ENCODE measurements at places on chromosomes 13 and 19.

DNA sequence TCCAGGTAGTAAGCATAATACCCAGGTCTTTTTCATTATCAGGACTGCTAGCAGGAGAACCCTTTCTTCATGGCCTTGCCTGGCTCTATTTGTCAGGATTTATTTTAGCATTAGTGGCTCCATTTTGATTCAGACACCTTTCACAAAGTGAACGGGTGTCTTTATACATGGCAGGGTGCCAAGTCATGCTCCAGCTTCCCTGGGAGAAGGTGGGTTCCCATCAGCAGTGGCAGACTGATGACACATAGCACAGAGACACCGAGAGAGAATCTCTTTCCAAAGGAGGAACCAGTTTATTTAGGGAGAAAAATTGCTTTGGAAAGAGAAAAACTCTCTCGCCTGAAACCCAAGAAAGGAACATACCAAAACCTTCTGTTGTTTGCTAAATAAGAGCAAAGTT lies 135.3 kb upstream of the TMTC4 start:
- DNase-seq = no peak

DNA sequence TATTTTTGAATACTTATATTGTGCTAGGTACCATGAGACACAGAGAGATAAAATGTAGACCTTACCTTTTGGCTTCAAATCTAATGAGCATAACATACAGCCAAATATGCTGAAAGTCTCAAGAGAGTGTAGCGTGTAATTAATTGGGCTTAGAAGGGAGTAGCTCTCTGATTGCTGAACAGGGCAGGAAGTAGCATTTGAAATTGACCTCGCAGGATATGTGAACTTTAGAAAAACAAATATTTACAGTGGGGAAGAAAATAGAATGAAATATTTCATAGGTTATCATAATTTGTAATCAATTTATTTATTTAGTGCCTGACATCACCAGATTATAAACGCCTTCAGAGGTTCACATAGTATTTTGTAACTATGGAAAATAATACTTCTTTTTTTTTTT lies 327.1 kb downstream of the RFC3 start:
- no peak for DNase-seq

DNA sequence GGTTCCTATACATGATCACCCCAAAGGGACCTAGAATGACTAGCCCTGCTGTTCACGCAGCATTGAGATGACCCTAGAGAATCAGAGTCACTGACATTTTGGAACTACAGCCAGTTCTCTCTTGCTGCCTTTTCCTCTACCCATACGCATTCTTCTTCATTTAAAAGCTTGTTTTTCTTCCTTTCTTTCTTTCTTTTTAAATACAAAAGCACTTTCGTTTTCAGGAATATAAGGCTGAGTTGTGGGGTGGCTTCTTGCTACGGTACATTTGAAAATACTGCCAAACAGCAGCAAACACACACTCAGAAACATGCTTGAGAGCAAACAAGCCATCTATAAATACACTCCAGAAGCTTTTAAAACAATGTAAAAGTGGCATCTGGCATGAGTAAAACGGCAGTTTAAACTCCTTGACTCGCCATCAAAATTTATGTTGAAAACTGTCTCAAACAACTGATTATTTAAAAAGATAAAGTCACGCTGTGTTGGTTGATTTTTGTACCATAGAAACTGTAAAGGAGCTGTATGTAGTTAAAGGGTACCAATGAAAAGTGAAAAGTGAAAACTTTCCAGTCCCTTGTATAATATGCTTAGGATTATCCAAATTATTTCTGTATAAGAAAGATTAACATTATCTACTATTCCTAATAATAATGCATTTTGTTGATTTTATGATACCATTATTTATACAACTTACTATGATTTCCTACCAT lies 95.6 kb downstream of the PCDH9 start:
- DNase-seq = no peak

DNA sequence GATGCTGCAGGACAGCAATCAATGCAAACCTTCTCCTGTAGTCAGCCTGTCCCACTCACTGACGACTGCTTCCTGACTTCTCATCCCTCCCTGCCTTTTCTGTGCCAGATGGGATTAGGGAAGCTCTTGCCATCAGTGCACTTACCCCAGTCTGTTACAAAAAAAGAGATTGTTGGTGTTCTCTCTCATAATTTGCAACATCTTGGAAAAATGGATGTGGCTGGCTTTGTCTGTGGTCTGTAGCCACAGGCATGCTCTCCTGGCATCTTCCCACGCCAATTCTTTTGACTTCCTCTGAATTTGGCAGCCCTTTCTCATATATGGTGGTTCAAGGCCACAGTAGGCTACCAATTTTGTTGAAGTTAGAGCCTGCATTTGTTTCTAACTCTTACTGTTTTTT lies 11.6 kb upstream of the HTR2A start:
- DNase-seq = no peak

GRCh38 chr13:79070343-79070974 lies 335.6 kb downstream of the RBM26 start:
- DNase-seq = no peak

DNA sequence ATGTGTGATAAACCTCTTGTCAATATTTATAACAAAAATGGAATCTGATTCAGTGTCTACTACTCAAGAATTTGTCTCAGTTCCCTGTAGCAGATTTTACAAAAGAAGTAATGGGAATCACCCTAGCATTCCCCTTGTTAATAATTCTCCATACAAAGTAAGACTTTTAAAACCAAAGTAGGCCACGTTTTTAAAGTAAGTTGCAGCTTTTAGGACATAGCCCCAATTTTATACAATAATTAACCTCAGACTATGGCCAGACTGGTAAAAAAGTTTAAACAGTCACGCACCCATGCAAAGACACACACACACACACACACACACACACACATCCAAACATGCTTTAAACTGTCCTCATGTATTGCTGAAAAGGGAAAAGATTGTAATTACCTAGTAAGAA lies 589.9 kb downstream of the PCDH9 start:
- DNase-seq = no peak

- no peak for DNase-seq
These were observed 1333.1 kb downstream of the EFNB2 start for GRCh38 chr13:105202354-105202753.

- DNase-seq = no peak
These were observed 5.9 kb downstream of the ONECUT3 start for GRCh38 chr19:1758959-1759903.

DNA sequence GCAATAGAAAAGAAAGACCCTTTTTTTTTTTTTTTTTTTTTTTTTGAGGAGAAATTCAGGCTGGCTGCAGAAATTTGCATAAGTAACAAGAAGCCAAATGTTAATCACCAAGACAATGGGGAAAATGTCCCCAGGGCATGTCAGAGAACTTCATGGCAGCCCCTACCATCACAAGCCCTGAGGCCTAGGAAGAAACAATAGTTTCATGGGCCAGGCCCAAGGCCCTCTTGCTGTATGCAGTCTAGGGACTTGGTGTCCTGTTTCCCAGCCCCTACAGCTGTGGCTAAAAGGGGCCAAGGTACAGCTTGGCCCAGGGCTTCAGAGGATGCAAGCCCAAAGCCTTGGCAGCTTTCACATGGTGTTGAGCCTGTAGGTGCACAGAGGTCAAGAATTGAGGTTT lies 88.4 kb upstream of the TPP2 start:
- DNase-seq = no peak

All from T-helper 2 cell (primary cell).